ENCODE measurements at places on chromosomes 5 and 9.
A peak's percentile ranks its signal among the peaks of the same experiment; 100 is the strongest.

GRCh38 chr5:11013793-11014192 lies 252.8 kb upstream of the DAP start:
- DNase-seq = no peak

DNA sequence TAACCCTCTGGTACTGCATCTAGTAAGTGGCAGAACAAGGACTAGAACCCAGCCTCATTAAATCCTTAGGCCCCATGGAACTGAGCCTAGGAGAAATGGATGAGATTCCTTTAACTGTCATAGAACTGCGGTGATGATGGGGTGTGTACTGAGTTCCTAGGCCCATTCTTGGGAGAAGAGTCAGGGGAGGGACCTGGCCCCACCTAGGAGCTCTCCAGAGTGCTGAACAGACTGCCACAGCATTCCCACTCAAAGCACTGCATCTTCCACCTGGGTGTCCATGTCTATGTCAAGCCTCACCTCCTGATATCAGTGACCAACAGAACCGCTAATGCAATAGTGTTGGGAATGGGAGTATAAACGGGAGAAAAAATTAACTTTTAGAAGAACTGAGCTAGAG lies 36.6 kb downstream of the TTLL11 start:
- DNase-seq = no peak

DNA sequence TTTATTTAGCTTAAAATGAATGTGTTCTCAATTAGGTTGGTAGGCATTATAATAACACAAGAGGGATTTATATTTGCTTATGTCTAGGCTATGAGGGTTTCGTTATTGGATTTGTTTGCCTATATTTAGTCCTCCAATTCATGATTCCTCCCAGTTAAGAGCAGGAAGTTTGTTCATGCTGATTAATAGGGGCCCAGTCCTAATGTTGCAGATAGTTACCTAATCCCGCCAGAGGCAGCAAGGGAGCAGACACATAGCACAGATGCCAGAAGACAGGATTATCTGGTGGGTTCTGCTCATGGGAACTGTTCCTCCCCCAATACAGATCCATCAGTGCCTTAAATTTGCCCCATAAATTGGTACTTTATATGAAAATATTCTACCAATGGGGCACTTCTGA lies 100.8 kb upstream of the TLE4 start:
- no peak for DNase-seq

DNA sequence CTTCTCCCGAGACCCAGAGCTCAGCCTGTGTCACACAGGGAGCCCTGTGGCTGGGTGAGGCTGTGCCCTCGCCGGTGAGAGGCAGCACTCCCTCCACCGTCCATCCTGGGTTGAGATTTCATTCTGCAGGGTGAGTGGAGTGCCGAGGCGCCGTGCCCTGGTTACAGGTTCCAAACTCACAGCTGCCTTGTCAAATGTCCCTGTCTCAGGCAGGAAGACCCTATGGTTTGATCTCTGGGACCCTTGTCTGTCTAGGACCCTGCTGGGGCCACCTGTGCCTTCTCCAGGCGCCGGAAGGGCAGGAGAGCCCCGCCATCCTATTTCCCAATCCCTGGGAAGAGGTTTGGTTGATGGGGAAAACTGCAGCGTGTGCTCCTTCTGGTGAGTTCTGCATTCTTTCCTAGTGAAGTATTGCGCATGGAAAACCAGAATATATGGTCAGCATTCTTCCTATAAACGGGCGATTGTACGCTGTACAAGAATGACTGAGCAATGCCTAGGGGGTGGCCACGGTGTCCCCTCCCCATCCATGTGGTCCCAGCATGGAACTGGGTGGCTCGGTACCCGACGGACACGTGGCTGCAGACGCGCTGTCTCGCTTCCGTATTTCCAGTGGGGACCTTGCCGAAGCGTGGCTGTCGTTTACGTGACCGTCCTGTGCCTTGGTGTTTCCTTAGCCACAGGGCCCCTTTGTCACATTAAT lies 95.9 kb upstream of the COL5A1 start:
- DNase-seq = no peak

DNA sequence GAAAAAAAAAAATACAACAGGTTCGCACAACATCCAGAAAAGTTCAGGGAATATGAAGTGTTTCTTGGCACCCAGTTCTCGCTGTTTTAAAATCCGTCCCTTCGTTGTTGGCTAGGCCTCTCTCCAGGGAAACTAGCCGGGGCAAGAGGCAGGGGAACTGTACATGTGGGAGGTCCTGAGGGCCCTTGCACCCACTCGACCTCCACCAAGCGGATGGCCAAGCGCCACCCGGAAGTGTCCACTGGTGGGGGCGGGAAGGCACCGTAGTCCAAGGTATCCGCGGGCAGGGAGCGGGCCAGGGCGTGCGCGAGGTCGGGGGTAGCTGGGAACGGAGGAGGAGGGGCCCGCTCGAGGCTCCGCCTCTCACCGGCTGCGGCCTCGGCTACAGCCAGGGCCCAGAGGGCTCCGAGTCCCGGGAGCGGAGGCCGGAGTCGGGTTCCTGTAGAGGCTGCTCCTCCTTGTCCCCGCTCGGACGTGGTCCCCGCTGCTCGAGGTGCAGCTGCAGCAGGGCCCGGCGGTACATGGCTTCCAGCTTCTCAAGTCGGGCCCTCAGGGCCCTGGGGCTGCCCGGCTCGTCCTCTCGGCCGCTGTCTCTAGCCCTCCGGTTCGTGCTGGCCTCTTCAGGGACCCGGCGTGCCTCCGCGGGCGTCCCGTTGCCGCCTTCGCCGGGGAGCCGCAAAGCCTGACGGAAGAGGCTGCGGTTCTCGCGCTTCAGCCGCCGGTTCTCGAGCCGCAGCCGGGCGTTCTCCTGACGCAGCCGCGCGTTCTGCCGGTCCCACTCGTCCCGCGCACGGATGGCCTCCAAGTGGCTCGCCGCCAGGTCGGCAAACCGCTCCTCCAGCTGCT lies 720 bp downstream of the TUSC1 start:
- DNase-seq = peak; percentile 50

DNA sequence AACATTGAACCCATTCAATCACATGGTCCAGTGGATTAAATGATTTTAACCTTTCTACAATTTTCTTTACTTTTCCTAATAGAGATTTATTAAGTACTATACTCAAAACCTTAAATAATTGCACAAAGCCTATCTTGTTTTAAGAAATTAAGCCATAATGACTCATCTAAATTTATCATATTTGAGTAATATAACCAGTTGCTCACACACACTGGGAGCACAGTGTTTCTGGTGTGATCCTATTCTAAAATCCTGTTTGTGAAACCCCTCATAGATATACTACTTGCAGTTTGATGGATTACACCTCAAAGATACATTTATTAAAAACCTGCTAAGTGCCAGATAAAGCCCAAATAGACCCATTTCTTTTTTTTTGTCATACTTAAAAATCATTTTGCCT lies 668.3 kb upstream of the CDH18 start:
- DNase-seq = no peak

GRCh38 chr9:90857091-90857490 lies 55.5 kb downstream of the SYK start:
- DNase-seq = no peak

DNA sequence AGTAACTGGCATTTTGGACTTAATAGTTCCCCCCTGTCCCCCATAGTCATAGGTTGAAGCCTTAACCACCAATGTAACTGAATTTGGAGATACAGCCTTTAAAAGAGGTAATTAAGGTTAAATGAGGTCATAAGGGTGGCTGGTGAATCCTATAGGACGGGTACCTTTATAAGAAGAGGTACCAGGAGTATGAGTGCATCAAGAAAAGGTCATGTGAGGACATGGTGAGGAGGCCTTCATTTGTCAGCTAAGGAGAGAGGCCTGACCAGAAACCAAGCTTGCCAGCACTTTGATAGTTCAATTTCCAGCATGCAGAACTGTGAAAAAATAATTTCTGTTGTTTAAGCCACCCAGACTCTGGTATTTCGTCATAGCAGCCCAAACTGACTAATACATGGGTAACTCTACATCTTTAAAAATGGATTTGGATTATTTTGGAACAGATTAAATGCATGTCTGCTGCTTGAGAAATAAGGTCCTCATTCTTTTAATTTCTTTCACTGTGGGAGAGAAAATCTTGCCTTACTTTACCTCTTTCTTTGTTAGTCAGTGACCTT lies 9.7 kb downstream of the RASA1 start:
- no peak for DNase-seq

GRCh38 chr5:169909945-169910344 lies 70.3 kb downstream of the INSYN2B start:
- DNase-seq = peak; percentile 48

GRCh38 chr5:54956922-54957321 lies 28.5 kb downstream of the ESM1 start:
- no peak for DNase-seq

- no peak for DNase-seq
These were observed 31.1 kb downstream of the POU4F3 start for GRCh38 chr5:146369691-146370090.

GRCh38 chr9:85521371-85522197 lies 220.2 kb downstream of the AGTPBP1 start:
- DNase-seq = no peak

- no peak for DNase-seq
These were observed 177.7 kb downstream of the NDUFS4 start for GRCh38 chr5:53738105-53738504.

GRCh38 chr9:89413963-89414638 lies 83.8 kb downstream of the SEMA4D start:
- no peak for DNase-seq

DNA sequence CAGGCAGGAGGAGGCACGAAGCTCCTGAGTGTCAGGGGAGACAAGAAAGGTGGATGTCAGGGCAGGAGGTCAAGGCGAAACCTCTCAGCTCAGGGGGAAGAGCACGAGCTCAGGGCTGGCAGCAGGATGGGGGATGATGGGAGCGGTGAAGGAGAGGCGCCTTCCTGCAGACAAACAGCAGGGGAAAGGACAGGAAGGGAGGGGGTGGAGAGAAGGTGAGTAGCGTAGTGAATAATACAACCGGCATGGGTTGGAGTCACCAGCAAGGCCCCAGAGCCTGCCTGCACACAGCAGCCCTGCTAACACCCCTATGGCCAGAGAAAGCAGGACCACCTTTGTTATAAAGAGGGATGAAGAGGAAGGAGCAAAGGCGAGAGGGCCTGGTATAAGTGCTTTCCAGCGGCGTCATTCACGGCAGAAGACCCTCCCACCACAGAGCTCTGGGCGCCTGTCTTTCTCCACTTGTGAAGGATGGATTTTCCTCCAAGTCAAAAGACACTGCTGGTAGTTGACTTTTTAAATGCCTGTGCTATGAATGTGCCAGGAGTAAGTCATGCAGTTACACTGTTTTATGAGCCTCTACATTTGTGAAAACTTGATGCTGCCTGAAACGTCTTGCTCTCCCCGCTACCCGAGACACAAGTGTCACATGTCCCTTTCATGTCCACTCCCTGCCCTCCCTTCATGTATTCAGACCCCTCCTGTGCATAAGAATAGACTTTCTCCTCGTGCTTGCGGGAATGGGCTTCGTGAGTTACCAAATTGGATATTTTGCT lies 84.8 kb upstream of the IRX1 start:
- DNase-seq = no peak

DNA sequence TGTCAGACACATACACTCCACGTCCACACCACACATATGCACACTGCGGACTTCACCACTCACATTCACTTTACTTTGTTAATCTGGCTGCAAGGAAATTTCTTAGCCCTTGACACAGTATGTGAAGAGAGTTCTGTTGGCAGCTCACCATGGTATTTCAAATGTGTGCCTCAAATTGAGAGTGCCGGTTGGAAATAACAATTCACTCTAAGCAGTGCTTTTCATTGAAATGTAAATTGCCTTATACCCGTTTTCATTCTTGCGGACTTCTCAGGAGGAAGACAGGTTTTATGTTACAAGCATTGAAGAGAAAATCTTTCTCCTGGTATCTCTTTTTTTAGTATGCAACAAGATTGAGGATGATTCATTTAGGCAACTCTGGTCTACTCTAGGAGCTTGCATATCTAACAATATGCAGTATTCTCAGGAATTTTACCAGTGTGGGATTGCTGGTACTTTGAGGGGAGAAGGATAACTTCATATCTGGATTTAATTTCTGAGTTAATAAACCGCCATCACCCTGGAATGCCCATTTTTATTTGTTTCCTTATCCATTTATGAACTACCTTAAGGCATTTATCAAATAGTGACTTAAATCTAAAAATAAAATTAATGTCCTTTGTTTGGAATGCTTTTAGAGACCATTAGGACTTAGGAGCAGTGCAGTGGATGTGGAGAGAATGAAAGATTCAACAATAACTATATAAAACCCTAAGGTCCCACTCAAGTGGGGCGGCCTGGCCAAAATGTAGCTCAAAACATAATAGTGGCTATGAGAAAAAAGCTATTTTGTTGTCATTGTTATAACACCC lies 87.0 kb downstream of the IQGAP2 start:
- no peak for DNase-seq

DNA sequence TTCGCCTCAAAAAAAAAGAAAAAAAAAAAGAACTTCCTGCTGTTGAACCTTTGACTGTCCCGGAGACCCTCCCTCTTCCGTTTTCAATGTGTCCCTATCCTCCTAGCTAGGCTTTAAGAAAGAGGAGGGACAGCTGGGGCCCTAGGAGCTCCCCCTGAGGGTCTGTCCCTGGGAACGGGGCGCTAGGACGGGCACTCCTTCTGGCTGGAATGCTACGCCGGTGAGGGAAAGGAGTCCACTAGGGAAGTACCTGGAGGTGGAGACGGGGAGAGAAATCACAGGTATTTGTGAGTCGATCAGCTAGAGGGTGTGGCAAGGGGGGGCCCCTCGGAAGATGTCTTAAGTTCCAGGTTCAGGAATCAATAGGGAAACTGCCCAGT lies 4.6 kb downstream of the SIT1 start:
- DNase-seq = no peak

GRCh38 chr9:136216541-136217244 lies 11.8 kb upstream of the LHX3 start:
- no peak for DNase-seq

DNA sequence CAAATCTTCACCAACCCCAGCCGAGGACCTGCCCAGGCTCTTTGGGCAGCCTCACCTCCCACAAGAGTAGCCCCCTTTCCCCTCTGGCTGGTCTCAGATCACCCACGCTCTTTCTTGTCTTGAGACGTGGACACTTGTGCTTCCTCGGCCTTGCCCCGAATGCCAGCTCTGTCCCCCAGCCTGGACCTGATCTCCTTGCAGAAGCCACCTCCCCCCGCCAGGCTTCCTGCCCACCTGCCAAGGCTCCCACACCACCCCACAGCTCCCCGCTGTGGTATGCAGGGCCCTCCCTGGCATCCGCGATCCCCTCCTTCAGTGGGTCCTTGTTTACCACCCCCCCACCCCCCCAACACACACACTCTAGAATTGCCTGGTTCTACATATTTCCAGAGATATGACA lies 133.7 kb downstream of the ROR2 start:
- DNase-seq = no peak

GRCh38 chr9:95836072-95836471 lies 39.4 kb upstream of the ERCC6L2 start:
- no peak for DNase-seq

DNA sequence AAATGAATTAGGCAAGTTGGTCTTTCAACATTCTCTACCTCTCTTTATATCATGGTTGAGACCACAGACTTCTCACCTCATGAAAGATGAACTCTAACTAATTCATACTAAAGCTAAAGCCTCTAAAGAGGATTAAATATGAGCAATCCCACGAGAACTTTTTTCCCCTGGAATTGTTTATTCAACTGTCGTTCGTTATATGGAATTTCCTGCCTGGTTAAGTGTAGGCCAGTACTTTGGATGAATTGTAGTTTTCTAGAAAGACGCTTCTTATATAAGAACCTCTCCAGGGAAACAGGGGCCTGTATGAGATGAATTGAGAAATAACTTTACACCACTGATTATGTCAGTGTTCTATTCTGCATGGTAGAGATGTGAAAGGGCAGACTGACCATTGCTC lies 42.9 kb downstream of the PDCD1LG2 start:
- no peak for DNase-seq

- no peak for DNase-seq
These were observed 219.1 kb downstream of the FANCC start for GRCh38 chr9:95098391-95098921.

Measured in NCI-H524 (cell line).